ENCODE measurements at places on chromosomes 5 and 9.

GRCh38 chr5:80884929-80885328 is 75.2 kb upstream of the RASGRF2 start:
- no peak for DNase-seq

GRCh38 chr5:32406650-32407049 is 37.9 kb downstream of the ZFR start:
- DNase-seq: peak; percentile 45

- no peak for DNase-seq
These were observed 6.3 kb upstream of the PHYKPL start for GRCh38 chr5:178238711-178239592.

GRCh38 chr5:96140496-96140895 is 178.8 kb upstream of the ELL2 start:
- no peak for DNase-seq

- DNase-seq: no peak
These were observed 218.6 kb upstream of the RASEF start for GRCh38 chr9:83281306-83282255.

DNA sequence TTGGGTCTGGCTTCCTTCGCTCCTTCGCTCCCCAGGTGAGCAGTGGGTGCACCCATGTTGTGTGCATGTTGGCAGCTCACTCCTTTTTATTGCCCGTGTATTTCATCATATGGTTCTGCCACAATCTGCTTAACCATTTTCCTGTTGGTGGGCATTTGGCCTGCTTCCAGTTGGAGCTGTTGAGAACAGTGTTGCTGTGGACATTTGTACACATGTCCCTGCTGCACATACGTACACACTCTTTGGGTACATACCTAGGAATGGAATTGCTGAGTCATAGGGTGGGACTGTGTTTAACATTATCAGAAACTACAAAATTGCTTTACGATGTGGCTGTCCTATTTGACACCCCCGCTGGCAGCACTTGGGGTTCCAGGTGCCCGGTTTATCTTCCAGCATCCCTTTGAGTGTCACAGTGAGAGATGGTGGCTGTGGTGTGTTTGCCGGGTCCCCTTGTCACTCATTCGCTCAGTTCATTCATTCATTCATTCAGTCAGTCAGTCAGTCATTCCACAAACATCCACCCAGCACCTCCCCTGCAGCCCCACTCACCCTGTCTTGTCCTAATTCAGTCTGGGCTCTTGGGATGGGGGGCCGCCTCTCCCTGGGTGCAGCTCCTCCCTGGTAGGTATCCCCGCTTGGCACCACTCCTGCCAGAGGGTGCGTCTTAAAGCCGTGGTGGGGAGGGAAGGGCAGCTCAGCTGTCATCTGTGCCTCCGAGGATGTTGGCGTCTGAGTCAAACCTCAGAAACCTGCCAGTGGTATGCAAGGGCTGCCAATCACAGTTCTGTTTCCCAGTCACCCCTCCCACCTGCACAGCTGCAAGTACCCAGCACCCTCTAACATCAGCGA is 7.9 kb upstream of the FIBCD1 start:
- no peak for DNase-seq

DNA sequence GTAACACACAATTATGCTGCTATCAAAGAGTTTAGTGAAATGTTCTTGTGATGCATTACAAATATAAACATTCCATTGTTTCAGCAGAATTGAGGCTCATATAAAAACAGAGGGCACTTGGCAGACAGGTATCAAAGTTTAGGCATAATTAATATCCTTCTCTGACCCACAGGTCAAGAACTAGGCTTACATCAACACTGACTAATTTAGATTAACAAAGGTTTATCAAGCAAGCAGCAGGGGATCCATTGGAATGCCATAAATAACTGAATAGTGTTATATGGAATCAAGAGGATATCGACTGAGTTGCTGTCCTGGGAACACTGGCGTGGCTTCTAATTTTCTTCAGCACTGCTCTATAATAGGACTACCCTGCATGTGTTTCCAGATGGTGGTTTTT is 414.5 kb upstream of the ARRDC3 start:
- DNase-seq: no peak

DNA sequence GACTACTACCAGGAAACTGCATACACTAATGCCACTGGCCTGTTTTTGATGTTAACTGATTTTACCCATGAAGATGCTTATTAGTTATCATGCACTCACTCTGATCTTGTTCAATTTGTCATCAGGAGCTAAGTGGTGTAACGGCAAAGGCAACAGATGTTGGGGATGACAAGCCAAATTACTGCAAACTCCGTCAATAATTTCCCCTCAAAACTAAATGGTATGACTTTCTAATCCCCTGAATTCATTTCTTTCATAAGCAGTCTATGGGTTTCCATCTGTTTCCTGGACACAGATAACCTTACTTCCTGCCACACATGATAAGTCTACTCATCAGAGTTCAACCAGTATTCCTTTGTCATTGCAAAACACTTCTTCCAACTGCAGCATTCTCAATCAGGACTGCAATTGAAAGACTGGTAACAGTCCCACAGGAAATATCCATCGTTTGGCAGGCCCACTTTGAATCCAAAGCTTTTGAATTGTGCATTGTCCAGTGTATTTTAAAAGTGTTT is 96.2 kb upstream of the SMC2 start:
- DNase-seq: no peak

DNA sequence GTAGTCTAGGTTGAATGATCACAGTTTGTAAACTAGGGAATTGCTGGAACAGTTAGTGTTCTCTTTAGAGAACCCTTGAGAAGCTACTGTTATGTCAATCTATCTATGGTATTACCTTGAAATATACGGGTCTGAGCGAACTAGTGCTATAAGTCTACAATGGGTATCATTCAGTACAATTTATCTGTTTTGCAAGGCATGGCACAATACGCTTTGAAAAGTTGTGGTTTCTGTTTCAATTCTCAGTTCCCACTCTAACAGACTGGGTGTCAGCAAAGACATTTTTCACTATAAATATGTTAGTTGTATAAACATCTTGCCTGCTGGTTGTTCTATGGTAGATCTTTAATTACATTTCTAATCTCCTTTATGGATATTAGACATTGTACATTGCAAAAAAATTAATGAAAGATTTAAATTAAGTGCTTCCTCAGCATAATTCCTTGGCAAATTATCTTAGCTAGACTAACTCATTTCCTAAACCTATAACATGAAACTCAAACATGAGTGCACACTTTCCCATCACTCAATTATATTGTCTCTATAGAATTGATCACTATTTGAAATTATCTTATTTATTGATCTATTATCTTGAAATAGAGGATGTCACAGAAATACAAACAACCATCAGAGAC is 24.9 kb upstream of the SLCO6A1 start:
- no peak for DNase-seq

GRCh38 chr9:109496841-109497225 is 1.3 kb downstream of the PTPN3 start:
- no peak for DNase-seq

DNA sequence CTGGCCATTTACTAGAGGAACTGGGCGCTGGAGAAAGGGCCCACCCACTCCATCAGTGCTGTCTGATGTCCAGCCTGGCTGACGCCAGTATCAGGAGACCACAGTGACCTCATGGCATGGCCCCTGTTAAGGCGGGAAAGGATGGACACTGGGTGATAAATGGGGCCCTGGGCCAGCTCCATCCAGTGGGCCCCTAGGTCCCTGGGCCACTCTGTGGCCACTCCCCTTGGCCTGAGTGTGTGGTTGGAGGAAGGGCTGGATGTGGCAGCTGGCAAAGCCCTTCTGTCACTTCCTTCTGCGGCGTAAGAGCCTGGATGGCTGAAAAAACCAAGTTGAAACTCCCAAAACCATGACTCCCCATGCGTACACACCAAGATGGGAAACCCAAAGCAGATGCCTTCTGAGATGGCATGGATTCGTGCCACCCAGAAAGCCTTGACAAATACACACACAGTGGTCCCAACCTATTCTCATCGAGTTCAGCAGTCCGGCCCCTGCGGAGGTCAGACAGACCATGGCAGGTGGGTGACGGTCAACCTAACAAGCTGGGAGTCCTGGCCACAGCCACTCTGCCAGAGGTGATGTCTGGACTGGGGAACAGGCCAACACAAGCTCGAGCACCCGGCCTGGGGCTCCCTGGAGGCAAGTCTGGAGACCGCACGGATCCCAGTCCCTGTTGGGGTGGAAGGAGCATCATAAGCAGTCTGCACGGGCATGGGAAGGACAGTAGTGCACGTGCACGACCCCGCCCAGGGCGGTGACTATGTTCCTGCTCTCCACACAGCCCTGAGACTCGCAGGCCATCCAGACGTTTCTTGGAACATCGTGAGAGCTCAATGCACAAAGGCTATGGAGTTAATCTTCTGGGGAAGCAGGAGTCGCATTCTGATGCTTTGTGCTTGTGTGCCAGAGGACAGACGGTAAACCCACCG is 45.2 kb upstream of the NOTCH1 start:
- no peak for DNase-seq

GRCh38 chr5:41406424-41406823 is 104.0 kb downstream of the PLCXD3 start:
- no peak for DNase-seq

DNA sequence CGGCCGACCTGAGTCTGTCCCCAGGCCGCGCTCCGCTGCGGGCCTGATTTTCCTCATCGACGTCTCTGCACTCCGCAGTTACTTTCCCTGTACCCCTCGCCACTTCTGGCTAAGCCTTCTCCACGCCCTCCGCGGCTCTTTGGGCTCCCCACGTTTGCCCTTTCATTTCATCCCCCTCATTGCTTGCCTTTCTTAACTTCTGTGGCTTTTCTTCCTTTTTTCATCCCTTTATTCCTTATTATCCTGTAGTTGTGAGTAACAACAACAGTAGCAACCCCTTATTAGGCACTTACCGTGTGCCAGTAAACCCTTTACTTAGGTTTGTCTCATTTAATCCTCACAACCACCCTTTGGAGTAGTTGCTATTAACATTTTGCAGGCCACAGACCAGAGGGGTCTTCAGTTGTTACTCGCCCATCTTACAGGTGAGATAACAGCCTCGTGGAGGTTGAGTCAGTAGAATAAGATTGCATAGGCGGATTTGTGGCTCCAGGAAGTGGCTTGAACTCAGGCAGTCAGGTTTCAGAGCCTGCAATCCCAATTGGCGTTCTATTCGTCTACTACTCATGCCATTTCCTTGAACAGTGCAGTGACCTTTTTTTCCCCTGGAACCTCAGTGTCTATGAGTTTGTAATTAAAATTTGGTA is 724 bp downstream of the TCERG1 start:
- no peak for DNase-seq

- no peak for DNase-seq
These were observed 207.2 kb downstream of the ENC1 start for GRCh38 chr5:74433255-74433895.

- no peak for DNase-seq
These were observed 49.2 kb upstream of the SPDL1 start for GRCh38 chr5:169534311-169534880.

DNA sequence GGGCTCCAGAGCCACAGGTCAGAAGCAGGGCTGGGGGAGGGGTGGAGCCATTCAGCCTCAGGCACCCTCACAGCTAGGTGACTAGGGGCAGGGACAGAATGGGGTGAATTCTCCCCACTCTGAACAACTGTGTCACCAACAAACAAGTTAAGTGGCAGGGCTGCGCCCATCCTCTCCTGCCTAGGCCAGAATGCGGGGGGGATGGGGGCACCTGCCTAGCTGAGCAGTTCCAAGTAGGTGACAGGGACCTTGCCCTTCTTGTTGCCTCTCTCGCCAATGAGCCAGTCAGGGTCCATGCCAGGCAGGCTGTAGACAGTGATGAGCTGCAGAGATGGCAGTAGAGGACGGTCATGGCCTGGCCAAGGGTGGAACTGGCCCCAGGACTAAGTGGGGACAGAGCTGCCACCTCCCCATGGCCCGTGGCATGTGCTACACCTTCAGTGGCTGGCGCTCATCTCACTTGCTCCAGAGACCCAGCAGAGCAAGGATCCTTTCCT is 19.6 kb downstream of the SH3GLB2 start:
- no peak for DNase-seq

DNA sequence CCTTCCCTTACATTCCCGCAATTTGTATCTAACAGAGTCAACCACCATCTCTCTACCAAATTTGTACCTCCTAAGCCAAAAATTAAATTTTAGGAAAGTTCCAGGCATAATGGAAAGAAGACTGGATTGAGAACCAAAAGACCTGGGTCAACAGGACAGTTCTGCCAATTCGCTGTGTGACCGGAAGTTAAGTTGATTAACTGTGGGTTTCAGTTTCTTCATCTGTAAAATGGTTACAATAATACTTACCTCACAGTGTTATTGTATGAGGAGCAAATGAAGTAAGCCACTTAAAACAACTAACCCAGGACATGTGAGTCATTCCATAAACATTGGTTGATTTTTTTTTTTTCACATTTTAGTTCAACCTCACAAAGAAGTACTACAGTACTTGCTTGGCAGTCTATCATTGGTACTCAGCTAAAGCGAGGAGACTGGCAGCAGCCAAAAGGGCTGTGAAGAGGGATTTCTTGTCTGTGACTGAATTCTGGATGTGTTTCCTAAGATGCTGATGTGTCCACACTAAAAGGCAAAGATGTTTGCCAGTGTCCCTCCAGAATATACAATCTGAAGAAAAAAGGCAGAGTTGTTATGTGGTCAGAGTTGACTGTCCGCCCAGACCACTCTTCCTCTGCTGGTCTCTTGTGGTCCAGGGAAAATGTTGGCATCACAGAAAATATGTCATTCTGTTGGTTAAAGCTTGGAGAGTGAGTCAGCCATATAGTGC is 198.6 kb downstream of the TLE1 start:
- no peak for DNase-seq

DNA sequence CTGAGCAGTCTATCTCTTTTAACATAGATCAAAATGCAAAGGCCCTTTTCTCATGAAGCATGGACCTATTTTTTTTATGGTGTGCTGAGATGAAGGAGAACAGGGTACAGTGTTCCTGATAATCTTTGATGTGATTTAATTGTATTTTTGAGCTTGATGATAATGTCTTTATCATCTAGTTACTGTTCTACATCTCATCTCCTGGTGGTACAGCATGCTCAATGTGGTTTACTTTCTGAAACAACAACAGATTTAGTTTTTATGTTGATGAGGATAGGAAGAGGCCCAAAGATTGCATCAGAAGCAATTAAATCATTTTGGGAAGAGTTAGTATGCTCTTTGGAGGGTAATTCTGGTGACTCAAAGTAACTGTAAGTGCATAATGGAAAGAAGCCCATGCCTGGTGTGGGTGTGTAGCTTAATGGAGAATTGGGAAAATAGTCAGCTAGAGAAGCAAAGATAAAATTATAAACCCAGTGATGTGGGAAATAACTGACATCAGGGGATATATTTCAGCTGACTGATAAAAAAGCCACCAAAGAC is 123.0 kb upstream of the KCNN2 start:
- no peak for DNase-seq

- DNase-seq: no peak
These were observed 7.9 kb upstream of the SYK start for GRCh38 chr9:90793729-90794128.

DNA sequence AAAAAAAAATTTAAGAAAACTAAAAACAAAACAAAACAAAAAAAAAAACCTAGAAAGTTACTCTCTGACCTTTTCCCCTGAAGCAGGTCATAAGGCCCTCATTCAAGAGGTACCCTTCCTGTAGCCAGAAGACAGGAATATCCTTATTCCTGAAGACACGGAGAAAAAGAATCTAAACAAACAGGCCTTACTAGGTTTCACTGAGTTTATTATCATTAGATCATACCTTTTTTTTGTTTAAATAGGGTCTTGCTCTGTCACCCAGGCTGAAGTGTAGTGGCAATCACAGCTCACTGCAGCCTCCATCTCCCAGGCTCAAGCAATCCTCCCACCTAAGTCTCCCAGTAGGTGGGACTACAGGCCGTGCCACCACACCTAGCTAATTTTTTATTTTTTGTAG is 11.7 kb upstream of the CDKN2AIPNL start:
- DNase-seq: no peak
